Peyer's patch (tissue), 4 donors: ENCODE measurements at places on chromosomes 6 and 20.

- no peak for DNase-seq
These were observed 181.1 kb downstream of the BCKDHB start for GRCh38 chr6:80287607-80288006.

DNA sequence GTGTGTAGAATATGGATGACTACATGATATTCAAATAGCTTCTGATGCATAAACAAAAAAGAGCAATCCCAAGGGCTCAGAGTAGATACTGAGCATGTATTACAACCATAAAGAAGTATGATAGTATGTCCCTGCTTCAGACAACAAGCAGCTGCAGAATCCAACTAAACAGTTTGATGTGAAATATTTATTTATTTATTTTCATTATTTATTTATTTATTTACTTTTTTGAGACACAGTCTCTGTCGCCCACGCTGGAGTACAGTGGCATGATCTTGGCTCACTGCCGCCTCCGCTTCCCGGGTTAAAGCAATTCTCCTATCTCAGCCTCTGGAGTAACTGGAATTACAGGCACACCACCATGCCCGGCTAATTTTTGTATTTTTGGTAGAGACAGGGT lies 384.3 kb downstream of the KHDRBS2 start:
- no peak for DNase-seq

DNA sequence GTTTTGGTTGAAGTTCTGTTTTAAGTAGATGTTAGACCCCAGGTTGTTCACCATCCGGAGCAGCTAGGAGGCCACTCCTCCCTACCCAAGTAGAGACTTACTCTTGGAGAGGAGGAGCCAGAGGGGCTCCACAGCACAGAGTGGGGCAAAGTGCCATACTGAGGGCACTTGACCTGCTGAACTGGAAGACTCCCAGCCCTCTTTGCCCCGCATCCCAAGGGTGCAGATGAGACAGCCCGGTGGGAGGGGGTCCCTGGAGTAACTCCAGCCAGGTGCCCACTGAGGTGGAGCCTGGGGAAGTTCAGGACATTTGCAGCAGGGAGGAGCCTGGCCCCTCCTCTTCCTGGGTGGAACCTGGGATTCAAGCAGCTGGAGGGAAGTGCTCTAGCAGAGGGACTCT lies 102.1 kb upstream of the GPR6 start:
- no peak for DNase-seq

GRCh38 chr20:2327620-2328555 lies 32.1 kb downstream of the TGM3 start:
- DNase-seq: peak; percentile 32

DNA sequence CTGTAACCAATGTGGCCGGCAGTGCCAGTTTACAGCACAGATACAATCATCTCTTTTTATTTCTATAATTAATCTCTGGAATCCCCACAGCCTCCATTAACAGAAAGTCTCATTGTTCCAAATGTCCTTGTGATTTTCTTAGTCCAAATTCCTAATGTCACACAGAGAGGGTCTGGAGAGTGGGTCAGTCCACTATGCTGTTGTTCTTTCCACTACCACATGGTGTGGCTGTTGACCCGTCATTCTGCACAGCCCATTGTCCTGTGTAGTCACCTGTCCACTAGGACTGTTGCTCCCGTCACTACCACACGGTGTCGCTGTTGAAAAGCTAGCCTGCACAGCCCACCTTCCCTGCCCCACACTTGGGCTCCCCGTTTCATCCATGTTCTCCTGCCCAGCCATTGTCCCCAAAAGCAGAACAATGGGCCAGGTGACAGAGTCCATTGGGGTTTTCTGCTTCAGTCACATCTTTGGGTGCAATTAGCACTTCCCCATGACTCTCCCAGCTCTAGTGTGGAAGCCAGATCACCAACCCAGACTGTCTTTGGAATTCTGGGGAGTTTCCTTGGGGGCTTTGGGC lies 8.6 kb upstream of the LBP start:
- no peak for DNase-seq

- DNase-seq: no peak
These were observed 389.2 kb upstream of the CITED2 start for GRCh38 chr6:139763468-139764210.

GRCh38 chr6:41053041-41053440 lies at the start of gene APOBEC2:
TSS of gene APOBEC2 (plus strand) at chr6:41053202. CDS start at chr6:41053348, 146 bp downstream.
- DNase-seq: no peak

GRCh38 chr6:35810971-35811698 lies 6.0 kb downstream of the LHFPL5 start:
- no peak for DNase-seq

DNA sequence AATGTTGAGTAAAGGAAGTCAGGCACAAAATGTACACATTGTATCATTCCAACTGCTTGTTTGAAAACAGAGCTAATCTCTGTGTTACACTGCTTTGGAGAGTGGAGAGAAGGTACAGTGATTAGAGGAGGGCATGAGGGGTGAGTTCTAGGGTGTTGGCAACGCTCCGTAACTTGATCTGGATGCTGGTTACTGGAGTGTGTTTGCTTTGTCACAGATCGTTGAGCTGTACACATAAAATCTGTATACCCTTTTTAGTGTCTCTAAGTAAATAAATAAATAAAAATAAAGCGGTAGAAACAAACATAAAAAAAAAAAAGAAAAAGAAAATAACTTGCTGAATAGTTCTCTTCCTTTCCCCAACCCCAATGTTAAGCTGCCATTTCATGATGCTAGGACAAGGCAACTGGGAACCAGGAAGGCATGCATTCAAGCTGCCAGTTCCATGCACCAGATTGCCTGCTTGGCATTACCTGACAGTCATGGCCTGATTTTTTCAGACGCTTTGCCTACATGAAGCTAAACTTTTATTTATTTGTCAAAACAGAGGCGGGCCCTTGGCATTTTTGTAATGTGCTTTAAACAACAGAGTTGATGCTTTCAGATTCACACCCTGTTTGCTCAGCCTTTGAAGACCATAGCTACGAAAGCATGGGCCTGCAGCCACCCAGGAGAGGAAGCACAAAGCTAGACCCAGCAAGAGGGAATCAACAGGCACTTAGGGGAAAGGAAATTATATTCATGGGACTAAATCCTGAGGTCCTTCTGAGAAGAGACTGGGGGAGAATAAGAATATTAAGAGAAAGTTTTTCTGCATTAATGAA lies 21.2 kb downstream of the TNFRSF21 start:
- no peak for DNase-seq

- DNase-seq: no peak
These were observed 31.6 kb downstream of the VEGFA start for GRCh38 chr6:43801495-43802181.

- no peak for DNase-seq
These were observed 6.4 kb downstream of the OLIG3 start for GRCh38 chr6:137487869-137488149.

GRCh38 chr6:161257793-161258457 lies 15.9 kb downstream of the AGPAT4 start:
- DNase-seq: no peak

DNA sequence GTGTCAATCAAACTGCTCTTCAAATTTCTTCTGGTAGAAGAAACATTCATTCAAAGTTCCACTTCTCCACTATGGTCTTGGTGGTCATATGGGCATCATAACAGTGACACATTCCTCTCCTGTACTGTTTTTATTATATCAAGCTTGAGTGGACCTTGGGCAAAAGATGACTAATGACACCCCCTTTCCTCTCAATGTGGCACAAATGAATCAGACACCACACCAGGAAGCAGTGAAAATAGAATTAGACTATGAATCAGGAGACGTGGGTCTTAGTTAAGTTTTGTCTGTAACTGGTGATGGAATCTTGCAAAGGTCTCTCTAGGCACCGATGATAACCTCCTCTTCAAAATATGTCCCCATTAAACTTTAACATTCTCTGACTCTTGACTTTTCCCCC lies 9.0 kb upstream of the NRSN1 start:
- DNase-seq: no peak

- no peak for DNase-seq
These were observed 37.9 kb downstream of the PTPRA start for GRCh38 chr20:2911200-2911599.

- DNase-seq: no peak
These were observed 18.0 kb downstream of the FOXO3 start for GRCh38 chr6:108578595-108579327.

GRCh38 chr20:15214051-15214450 lies 876.6 kb upstream of the FLRT3 start:
- no peak for DNase-seq

DNA sequence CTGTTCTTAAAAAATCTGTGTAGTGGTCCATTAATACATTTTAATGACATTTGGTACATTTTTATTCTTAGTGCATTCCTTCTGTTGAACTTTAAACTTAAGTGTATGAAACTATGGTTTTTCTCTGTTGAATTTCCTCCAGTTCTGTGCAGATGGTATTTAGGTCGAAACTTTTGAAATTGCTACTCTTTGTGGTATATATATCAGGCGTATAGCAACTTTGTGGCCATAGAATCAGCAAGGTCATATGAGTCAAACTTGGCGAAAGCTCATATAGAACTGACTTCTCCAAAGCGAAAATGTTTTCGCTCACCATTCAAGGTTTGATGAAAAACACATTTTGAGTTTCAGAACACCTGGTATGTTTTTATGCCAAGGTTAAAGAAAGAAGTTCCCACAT lies 93.7 kb downstream of the MAP3K4 start:
- DNase-seq: no peak

DNA sequence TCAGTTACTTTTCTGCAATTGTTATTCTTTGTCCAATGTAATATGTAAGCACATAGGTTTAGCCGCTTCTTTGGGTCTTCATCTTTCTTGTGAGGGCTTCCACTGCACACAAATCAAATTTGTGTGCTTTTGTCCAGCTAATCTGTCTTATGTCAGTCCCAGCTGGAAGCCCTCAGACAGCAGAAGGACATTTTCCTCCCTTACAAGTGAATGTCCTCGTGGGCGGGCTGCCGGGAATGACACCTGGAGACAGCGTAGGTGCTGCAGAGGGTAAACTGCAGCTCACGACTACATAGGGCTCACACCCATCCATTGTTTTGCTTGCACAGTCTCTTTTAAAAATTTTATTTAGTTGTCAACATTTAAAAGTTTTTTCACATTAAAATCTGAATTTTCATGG lies 24.6 kb upstream of the PPP1R14C start:
- no peak for DNase-seq

GRCh38 chr20:46339037-46339436 lies 30.7 kb upstream of the CDH22 start:
- DNase-seq: no peak

DNA sequence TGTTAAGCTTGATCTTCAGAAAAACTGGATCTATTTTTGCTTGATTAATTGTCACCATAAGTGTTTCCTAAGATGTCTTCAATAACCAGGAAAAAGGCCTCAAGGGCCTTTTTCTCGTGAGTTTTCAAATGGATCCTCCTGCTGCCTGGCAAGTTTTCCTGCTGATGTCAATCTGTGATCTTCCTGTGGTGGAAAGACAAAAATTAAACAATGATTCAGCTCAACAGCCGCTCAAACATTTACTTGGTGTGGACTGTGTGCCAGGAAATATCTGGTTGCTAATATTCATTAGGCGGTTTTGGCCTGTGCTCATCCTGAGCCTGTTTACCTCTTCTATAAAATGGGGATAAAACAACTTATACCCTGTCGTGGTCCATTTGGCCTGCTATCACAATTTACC lies 35.4 kb upstream of the SSTR4 start:
- DNase-seq: no peak

GRCh38 chr6:53608396-53608795 lies 57.2 kb downstream of the KLHL31 start:
- no peak for DNase-seq
